ENCODE measurements at places on chromosomes 3 and 15.

DNA sequence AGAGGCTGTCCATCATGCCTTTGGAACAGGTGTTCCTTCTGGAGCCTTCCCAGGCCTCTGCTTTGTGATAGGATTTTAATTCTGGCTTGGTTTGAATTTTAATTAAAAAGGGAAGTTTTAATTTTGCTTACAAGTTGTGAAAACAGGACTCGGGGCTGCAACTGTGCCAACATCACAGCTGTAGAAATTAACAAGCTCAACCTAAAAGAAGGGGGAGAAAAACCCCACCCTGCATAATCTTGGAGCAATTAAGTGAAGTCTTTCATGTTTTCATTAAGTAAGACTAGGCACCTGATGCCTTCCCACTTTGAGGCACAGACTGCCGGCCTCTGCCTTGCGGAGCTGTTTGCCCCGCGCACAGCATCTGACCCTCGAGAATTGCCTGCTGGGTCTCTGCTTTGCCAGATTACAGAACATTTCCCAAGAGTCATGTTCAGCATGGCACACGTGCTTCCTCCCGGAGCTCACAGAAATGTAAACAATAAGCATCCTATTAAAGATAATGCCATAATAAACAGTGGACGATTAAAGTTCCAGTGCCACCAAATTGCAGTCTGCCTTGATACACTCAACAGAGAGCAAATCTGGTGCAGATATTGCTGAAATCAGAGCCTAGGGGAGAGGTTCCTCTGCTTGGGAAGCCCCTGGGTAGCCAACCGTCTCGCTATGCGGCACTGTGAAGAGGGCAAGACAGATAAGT is 364.2 kb downstream of the LRTM1 start:
- DNase-seq = no peak

DNA sequence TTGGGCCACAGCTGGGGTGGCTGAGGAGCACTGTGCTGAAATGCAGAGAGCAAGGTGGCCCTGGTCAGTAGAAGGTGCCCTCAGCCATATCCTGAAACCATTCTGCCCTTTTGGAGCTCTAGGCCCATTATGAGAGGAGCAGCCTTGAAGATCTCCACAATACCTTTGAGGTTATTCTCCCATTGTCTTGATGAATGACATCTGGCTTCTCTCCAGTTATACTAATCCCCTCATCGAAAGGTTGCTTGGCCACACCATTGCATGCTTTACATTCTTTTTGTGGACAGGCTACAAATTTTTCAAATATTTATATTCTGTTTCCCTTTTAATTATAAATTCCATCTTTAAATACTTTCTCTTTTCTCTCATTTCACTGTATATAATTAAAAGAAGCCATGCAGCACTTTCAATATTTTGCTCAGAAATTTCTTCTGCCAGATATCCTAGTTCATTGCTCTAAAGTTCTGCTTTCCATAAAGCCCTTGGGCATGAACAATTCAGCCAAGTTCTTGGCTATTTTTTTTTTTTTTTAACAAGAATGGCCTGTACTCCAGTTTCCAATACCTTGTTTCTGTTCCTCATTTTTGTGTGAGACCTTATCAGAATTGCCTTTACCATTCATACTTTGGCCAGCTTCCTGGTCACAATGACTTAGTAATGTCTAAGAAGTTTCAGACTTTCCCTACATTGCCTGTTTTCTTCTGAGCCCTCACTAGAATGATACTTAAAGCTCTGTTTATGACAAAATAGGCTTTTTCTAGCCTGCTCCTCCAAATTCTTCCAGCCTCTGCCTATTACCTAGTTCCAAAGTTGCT is 138.9 kb upstream of the SGO1 start:
- no peak for DNase-seq

GRCh38 chr3:190863119-190863465 is 598 bp upstream of the GMNC start:
- no peak for DNase-seq

GRCh38 chr3:157810924-157811718 is 295.1 kb downstream of the SHOX2 start:
- no peak for DNase-seq

- DNase-seq = no peak
Observed at GRCh38 chr3:101829874-101830273, 19.4 kb upstream of the NFKBIZ start.

DNA sequence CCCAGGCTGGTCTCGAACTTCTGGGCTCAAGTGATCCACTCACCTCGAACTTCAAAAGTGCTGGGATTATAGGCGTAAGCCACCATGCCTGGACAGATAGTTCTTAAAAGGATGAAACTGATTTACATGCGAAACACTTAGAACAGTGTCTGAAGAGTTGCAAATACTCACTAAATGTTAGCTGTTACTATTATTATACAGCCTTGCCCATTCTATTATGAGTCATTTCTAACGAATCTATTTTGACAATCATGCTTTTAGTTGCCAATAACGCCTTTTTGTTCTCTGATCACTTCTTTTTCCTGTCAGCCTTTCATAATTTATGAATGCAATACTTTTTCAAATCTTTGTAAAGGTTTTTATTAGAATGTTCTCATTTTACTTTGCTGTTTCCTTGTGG is 112.7 kb downstream of the SNRK start:
- no peak for DNase-seq

GRCh38 chr3:119627461-119627860 is 29.8 kb downstream of the PLA1A start:
- DNase-seq = no peak

DNA sequence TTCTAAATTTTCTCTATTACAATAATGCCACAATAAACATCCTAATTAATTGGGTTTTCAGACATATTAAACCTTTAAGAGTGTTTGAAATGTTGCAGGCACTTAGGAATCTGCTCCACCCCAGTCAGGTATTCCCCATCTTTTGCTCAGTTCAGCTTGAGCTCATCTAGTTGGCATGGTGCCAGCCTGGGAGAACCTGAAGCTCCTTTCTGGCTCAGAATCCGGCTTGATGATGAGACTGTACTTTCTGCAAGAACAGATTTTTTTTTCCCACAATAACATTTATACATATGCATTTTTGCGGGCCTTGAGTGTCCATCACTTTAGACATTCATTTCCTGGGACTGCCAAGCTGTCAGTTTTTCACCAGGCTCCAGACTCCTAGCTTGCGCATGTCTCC is 7.7 kb upstream of the OXSR1 start:
- no peak for DNase-seq

DNA sequence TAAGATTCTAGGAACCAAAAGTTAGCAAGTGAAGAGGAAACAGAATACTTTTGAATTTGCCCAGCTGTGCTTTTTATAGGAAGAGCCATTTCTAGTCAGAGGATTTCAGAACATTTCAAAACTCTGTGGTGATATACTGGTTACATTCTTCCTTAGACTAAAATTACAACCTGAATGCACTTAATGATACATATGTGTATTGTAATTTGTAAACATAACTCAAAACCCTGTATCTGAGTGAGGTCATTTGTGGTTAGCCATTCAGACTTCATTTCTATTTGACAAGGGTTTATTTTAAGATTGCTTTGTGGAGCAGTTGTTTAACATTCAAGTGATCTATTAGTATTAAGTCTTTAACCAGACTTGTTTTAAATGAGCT is 59.4 kb upstream of the TRIM71 start:
- DNase-seq = no peak

- DNase-seq = no peak
Observed at GRCh38 chr3:69994919-69995318, 4.6 kb upstream of the SAMMSON start.

DNA sequence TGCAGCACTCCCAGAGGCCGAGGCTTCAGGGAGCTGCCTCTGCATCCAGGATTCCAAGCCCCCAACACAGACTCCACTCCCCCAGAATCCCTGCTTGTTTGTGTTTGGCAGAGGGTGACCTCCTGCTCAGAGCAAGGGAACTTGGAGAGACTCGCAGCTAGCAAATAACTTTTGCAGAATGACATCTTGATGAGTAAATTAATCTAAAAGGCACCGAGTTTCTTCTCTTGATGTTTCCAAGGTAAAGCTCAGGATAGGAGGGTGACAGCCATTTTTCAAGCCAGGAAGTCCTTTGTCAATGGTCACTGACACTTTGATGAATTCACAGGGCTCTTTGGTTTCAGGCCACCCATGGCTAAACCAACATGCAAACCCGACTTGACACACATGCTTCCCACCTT is 523.0 kb downstream of the NTRK3 start:
- DNase-seq = no peak

- no peak for DNase-seq
Observed at GRCh38 chr15:62249501-62249900, 84.4 kb upstream of the C2CD4B start.

- DNase-seq = no peak
Observed at GRCh38 chr3:16768956-16769355, 115.8 kb upstream of the PLCL2 start.

- no peak for DNase-seq
Observed at GRCh38 chr3:73121669-73122331, 60.3 kb downstream of the EBLN2 start.

- no peak for DNase-seq
Observed at GRCh38 chr15:99956820-99957641, 223.8 kb upstream of the LYSMD4 start.

DNA sequence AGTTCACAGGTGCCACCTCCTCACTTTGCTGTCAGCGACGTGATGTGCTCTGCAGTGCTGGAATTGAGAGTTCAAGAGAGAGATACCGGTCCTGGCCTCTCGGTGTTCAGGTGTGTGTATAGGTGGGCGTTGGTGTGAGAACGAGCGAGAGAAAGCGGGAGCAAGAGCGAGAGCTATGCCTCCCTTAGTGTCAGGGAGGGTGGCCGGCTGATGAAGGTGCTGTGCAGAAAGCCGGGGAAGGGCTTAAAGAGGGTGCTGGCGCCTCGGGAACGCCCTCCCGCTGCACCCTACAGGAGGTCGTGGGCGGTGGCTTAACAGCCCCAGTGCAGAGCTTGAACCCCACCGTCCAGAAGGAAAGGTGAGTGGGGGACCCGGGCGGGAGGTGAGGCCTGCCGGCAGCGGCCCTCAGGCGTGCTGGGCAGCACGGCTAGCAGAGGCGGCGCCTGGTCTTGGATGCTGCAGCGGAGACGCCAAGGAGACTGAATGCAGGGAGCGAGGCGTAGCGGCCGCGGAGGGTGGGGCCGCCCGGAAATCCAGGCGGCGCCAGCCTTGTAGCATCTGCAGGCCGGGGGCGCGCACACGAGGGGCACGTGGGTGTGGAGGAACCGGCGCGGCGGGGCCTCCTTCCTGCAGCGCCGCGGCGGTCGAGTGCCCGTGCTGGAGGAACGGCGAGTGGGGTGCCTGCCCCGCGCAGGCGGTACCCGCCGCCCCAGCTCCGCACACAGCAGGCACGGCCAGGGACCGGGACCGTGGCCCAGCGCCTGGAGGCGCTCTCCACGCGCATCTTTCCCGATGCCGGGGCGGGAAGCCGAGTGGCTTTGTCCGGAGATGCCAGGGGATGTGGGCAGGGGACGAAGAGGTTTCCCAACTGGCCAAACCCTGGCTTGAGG is 246.8 kb upstream of the TOPAZ1 start:
- no peak for DNase-seq

DNA sequence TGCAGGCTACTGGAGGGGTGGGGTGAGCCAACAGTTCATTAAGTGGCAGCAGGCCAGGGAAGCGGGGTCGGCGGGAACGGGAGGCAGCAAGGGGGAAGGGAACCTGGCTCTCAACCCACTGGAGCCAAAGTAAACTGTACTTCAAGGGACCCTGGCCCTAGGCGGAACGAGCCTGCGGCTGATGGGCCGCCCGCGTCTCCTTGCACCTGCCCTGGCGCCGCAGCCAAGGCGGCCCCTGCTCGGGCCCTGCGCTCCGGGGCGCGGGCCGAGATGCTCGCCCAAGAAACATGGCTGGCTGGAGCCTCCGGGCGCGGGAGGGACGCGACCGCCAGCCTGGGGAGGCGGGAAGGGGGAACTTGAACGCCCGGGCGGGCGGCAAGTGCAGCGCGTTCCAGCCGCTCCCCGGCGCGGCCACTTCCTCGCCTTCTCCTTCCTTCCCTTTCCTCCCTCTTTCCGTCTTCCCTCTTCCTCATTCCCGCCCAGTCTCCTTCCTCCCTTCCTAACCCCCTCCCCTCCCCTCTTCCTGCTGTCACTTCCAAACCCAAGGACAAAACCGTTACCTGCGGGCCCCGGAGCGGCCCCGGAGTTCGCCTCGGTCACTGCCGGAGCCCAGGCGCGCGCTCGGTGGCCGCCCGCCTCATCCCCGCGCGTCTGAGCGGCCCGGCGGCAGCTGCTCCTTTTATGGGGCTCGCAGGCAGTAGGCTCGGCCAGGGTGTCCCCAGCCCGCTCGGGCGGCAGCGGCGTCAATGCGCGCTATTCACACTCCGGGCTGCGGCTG is 489.7 kb downstream of the MAGI1 start:
- no peak for DNase-seq

DNA sequence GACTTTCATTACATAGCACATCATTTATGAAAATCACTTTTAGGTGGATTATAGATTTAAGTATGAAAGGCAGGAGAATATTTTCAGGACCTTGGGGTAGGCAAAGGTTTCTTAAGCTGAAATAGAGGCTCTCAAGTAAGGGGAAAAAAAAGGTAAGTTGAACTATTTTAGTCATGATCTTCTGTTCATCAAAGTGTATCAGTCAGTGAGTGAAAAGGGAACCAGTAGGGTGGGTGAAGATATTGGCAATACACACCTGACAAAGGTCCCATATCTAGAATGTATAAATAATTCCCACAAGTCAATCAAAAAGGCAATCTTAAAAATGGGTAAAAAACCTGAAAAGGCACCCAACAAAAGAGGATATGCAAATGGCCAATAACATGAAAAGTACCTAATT is 218.6 kb downstream of the KLF13 start:
- DNase-seq = no peak

GRCh38 chr3:103247459-103247858 is 812.6 kb downstream of the ZPLD1 start:
- DNase-seq = no peak

GRCh38 chr3:77780278-77780996 is 740.5 kb downstream of the ROBO2 start:
- DNase-seq = no peak

DNA sequence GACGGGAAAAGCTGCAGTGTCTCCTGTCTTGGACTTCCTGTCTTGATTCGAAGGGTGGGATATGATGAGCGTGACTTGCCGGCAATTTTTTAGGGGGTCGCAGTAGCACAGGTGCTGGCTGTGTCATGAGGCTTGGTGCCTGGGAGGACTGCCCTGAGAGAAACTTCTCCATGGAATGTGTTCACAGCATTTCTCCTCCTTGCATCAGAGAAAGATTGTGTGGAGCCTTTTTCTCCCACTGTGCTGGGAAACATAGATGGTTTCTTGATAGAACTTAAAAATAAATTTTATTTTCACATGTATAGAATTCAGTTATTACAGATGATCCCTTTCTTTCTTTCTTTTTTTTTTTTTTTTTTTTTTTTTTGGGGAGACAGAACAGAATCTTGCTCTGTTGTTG is 121.4 kb downstream of the KLHL25 start:
- no peak for DNase-seq

DNA sequence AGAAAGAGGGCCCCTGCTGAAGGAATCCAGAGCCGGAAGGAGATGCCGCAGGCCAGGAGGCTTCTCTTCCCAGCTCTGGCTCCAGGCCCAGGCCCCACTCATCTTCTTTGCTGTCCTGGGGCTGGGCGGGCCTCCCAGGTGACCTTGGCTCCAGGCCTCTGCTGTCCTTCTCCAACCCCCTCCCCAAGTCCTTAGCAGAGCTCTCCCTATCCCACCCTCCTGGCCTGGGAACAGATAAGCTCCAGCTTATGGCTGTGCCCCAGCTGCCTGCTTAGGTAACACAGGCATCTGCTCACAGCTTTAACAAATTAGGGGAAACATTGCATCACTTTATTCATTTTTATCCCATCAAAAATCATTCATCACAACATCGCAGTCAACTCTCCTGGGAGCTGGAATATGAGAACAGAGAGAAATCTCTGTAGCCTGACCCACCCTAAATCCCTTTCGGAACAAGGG is 86.9 kb downstream of the SEMA5B start:
- no peak for DNase-seq

Data from thoracic aorta (tissue), 2 donors.